ENCODE measurements at places on chromosomes 3 and 15. TPM values are rescaled to one million over a fixed set of nuclear protein-coding genes. Genes with fewer than 3 reads are reported as not detected.
A peak's percentile ranks its signal among the peaks of the same experiment; 100 is the strongest.

The APBA2 gene
- 2.1 TPM for total RNA-seq

The TRIM42 gene
- total RNA-seq, result not detected

The CCR2 gene
- total RNA-seq, result 2.8 TPM

The EPHA6 gene
- total RNA-seq, result 1.8 TPM

The TMEM108 gene
- 3.6 TPM for total RNA-seq

The THSD4 gene
- 53.8 TPM for total RNA-seq

The SHC4 gene
- 8.7 TPM for total RNA-seq

The GHSR gene
- total RNA-seq, result not detected

The GOLGA6L4 gene
- total RNA-seq, result 6.8 TPM

The CAMKV gene
- not detected for total RNA-seq

The CYP11A1 gene
- total RNA-seq, result 1.3 TPM

The ARRDC4 gene
- 24.5 TPM for total RNA-seq

The SPESP1 gene
- 1.3 TPM for total RNA-seq

The CLK3 gene
- total RNA-seq, result 63.7 TPM

DNA sequence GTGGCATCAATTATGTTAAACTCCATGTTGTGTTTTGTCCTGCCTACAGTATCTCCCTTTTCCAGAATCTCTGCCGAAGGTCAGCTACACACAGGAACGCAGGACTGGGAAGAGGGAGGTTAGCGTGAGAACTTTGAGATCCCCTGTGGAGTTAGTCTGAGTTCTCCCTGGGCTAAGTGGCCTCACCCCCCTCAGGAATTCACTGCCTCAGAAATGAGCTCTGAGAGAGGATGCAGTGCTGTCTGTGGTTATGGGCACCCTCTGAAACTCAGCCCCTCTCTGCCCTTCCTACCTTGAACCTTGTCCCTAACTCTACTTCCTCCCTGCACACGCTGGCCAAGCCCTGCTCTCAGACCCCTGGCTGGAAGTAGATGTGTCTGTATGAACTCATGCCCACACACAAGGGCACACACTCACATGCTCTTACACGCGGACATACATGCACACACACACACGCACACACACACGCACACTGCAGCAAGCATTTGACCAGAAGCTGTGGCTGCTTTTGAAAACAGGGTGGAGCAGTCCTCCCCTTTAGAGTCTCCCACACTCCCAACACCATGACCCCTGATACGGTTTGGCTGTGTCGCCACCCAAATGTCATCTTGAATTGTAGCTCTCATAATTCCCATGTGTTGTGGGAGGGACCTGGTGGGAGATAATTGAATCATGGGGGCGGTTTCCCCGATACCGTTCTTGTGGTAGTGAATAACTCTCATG, 5.3 kb upstream of the VIPR1 start:
- no peak overlapping the region for H3K4me3 ChIP-seq
- DNase-seq, result peak; percentile 35
- H3K27me3 ChIP-seq, result no peaks in the 10 kb centered on the region

- DNase-seq, result no peak
- H3K27me3 ChIP-seq, result no peaks in the 10 kb centered on the region
- no peaks in the 10 kb centered on the region for H3K36me3 ChIP-seq
- no peak overlapping the region for H3K4me3 ChIP-seq
- no peak overlapping the region for H3K27ac ChIP-seq
- peaks cover under 1% of the 10 kb centered on the region for H3K4me1 ChIP-seq
Observed at GRCh38 chr15:73607843-73608242, 25.3 kb downstream of the NPTN start.

- H3K4me1 ChIP-seq, result peaks cover 3% of the 10 kb centered on the region
- no peaks in the 10 kb centered on the region for H3K27me3 ChIP-seq
- H3K27ac ChIP-seq, result no peak overlapping the region
- H3K36me3 ChIP-seq, result no peaks in the 10 kb centered on the region
- DNase-seq, result no peak
Observed at GRCh38 chr3:71231680-71232079, 351.8 kb downstream of the FOXP1 start.

- H3K4me3 ChIP-seq, result no peak overlapping the region
- no peak overlapping the region for H3K27ac ChIP-seq
- no peaks in the 10 kb centered on the region for H3K27me3 ChIP-seq
- no peak for DNase-seq
- no peaks in the 10 kb centered on the region for H3K36me3 ChIP-seq
- H3K4me1 ChIP-seq, result no peaks in the 10 kb centered on the region
Observed at GRCh38 chr3:50671331-50671730, 3.4 kb upstream of the DOCK3 start.

DNA sequence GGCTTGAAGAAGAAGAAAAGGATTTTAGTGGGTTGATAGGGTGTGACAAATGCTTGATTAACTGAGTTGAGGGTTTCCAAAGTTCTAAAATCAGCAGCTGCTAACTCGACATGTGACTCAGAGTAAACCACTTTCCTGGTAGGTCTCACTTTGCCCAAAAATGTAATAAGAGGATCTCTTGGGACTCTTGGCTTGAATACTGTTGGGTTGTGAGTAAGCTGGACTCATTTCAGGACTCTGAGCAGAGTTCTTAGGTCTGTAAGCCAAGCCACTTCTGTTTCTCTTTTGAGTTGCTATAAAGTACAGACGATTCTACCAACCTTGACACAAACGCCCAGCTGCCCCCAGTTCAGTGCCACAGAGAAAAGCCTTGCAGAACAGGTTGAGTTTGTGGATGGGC, 241.1 kb downstream of the ZNF621 start:
- H3K27me3 ChIP-seq, result no peaks in the 10 kb centered on the region
- H3K4me3 ChIP-seq, result no peak overlapping the region
- H3K27ac ChIP-seq, result no peak overlapping the region
- H3K36me3 ChIP-seq, result no peaks in the 10 kb centered on the region

GRCh38 chr3:66276705-66277274, 56.0 kb downstream of the SLC25A26 start:
- no peak overlapping the region for H3K27ac ChIP-seq
- no peak for DNase-seq
- no peaks in the 10 kb centered on the region for H3K36me3 ChIP-seq
- H3K4me3 ChIP-seq, result no peak overlapping the region
- H3K4me1 ChIP-seq, result no peaks in the 10 kb centered on the region

DNA sequence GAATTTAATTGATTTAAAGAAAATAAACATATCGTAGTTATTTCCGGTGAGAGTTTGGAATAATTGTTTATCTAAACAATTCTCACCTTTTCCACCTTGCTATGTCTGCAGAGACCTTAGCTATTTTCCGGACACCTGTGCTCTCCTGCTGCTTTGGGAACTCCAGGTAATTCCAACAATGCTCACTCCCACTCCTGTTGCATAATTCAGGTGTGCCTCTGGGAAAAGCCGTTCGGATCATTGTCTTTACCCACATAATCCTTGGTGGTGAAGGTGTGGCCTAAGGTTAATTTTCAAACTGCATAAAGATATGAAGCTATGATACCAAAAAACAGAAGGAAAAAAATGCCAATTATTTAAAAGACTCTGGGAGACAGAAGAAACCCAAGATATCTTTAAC, 59.4 kb downstream of the LDHAL6B start:
- no peaks in the 10 kb centered on the region for H3K4me1 ChIP-seq
- no peak overlapping the region for H3K4me3 ChIP-seq
- no peaks in the 10 kb centered on the region for H3K36me3 ChIP-seq
- no peak overlapping the region for H3K27ac ChIP-seq
- no peaks in the 10 kb centered on the region for H3K27me3 ChIP-seq

- DNase-seq, result no peak
- no peaks in the 10 kb centered on the region for H3K27me3 ChIP-seq
- H3K27ac ChIP-seq, result no peak overlapping the region
- H3K4me3 ChIP-seq, result no peak overlapping the region
- H3K36me3 ChIP-seq, result no peaks in the 10 kb centered on the region
Observed at GRCh38 chr15:61687124-61687523, 373.1 kb downstream of the VPS13C start.

GRCh38 chr3:99351122-99351521, 287.3 kb upstream of the COL8A1 start:
- H3K27me3 ChIP-seq, result no peaks in the 10 kb centered on the region
- H3K36me3 ChIP-seq, result no peaks in the 10 kb centered on the region

GRCh38 chr15:50030456-50030855, 88.6 kb downstream of the ATP8B4 start:
- H3K4me3 ChIP-seq, result no peak overlapping the region
- no peak overlapping the region for H3K27ac ChIP-seq
- DNase-seq, result no peak
- H3K27me3 ChIP-seq, result no peaks in the 10 kb centered on the region
- H3K36me3 ChIP-seq, result no peaks in the 10 kb centered on the region

GRCh38 chr3:181326637-181327223, 337.2 kb upstream of the DNAJC19 start:
- H3K27me3 ChIP-seq, result no peaks in the 10 kb centered on the region
- no peak overlapping the region for H3K27ac ChIP-seq
- no peak for DNase-seq
- H3K4me1 ChIP-seq, result no peaks in the 10 kb centered on the region

DNA sequence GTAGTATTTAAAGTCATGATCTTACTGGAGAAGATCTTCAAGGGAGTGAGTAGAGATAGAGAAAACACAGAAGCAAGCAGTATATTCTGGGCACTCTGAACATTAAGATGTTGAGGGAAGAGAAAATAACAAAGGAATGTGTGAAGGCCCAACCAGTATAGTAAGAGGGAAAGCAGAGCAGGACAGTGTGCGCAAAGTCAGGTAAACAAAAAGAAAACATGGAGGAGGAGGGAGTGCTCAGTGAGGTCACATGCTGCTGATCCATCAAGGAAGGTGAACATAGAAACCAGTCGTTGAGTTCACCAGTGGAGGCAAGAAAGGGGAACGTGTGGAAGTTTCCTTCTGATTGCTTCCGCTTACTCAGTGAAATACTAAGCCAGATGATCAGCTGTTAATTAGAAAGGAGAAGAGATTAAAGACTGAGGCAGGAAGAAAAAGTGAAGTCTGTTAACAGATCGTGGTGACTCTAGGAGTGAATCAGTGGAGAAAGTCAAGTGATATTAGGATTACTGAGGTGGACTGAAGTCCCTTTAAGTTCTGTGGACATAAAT, 47.2 kb downstream of the OPA1 start:
- no peak overlapping the region for H3K4me3 ChIP-seq
- no peak overlapping the region for H3K27ac ChIP-seq

DNA sequence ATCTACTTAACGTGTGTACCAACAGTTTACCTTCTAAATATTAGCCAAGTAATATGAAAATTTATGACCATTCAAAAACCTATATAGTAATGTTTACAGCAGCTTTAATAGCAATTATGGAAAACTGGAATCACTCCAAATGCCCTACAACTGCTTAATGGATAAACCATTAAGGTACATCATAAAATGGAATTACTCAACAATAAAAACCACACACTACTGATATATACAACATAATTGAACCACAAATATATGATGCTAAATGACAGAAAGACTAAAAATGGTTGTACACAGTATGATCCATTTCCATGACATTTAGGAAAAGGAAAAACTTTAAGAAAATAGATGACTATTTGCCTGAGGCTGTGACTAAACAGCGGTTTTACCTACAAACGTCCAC, 467.1 kb upstream of the EPHA6 start:
- no peaks in the 10 kb centered on the region for H3K4me1 ChIP-seq
- DNase-seq, result no peak
- H3K27ac ChIP-seq, result no peak overlapping the region
- no peaks in the 10 kb centered on the region for H3K27me3 ChIP-seq
- no peaks in the 10 kb centered on the region for H3K36me3 ChIP-seq

- H3K27me3 ChIP-seq, result no peaks in the 10 kb centered on the region
- no peak for DNase-seq
- H3K4me1 ChIP-seq, result no peaks in the 10 kb centered on the region
- H3K4me3 ChIP-seq, result no peak overlapping the region
Observed at GRCh38 chr15:83112233-83112955, 4.9 kb downstream of the TM6SF1 start.

DNA sequence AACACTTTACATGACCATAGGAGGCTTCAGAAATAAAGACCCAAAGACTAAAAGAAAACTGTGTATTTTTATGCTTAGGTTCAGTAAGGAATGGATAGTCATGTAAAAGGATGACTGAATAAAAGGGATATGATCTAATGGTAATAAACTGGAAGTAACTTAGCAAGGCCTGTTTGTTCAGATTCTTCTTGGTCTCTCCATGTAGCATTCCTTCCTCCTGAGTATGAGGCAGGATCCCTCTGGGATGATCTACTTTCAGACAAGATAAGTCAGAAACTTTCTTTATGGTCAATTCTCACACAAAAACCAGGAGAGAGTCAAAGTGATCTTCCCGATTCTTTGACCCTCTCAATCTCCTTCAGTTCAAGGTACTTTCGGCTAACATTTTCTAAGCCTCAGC, 340.8 kb upstream of the DCBLD2 start:
- no peaks in the 10 kb centered on the region for H3K36me3 ChIP-seq
- DNase-seq, result no peak
- H3K4me3 ChIP-seq, result no peak overlapping the region
- H3K27me3 ChIP-seq, result no peaks in the 10 kb centered on the region
- H3K4me1 ChIP-seq, result peaks cover 4% of the 10 kb centered on the region

DNA sequence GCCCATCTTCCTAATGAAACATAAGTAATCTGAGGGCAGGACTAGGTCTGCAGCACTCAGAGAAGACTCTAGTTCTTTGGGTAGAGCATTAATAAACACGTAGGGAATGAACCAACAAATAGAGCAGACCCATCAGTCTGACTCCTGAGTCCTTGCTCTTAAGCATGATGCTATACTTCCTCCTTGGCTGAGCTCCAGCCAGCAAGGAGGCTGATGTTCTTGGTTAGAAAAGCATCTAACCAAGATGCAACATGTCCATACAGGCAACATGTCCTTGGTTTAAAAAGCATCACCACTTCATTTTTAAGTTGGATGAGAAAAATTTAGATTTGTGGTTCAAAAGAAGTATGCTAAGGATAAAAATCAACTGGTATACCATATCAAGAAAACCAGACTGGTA, 8.5 kb upstream of the MYH15 start:
- DNase-seq, result no peak
- no peak overlapping the region for H3K4me3 ChIP-seq
- H3K4me1 ChIP-seq, result no peaks in the 10 kb centered on the region
- H3K36me3 ChIP-seq, result no peaks in the 10 kb centered on the region
- no peak overlapping the region for H3K27ac ChIP-seq

- no peaks in the 10 kb centered on the region for H3K4me1 ChIP-seq
- no peak overlapping the region for H3K27ac ChIP-seq
- no peak for DNase-seq
- H3K27me3 ChIP-seq, result no peaks in the 10 kb centered on the region
- no peaks in the 10 kb centered on the region for H3K36me3 ChIP-seq
Observed at GRCh38 chr3:136932523-136932922, 25.3 kb upstream of the IL20RB start.

DNA sequence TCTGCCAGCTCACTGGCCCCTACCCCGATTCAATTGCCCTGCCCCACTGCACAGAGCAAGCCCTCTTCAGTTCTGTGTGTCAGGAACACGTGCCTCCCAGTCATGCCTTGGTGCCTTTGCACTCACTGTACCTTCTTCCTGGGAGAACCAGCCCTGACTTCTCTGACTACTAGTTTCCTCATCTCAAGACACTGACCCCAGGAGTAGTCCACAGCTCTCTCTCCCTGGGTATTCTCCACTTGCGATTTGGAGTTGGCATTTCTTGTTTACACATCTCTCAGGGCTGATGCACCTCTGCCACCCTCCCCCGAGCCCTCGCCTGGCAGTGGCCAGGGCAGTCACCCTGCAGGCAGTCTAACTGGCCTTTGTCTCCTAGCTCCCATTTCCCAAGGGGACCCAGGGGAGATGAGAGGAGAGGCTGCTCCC, 5.7 kb downstream of the CISH start:
- H3K27ac ChIP-seq, result no peak overlapping the region
- no peak overlapping the region for H3K4me3 ChIP-seq
- no peaks in the 10 kb centered on the region for H3K36me3 ChIP-seq
- no peaks in the 10 kb centered on the region for H3K27me3 ChIP-seq
- no peak for DNase-seq
- no peaks in the 10 kb centered on the region for H3K4me1 ChIP-seq

GRCh38 chr3:39879581-39879980, 70.2 kb downstream of the MYRIP start:
- no peak overlapping the region for H3K4me3 ChIP-seq
- no peaks in the 10 kb centered on the region for H3K36me3 ChIP-seq
- H3K4me1 ChIP-seq, result no peaks in the 10 kb centered on the region
- no peaks in the 10 kb centered on the region for H3K27me3 ChIP-seq
- no peak for DNase-seq

All from aorta (tissue), 5 donors.